ENCODE measurements at places on chromosomes 3 and 15.
A peak's percentile ranks its signal among the peaks of the same experiment; 100 is the strongest.

GRCh38 chr3:128665362-128666021 lies 14.9 kb upstream of the RPN1 start:
- DNase-seq = peak; percentile 31

GRCh38 chr3:176087066-176087697 lies 1110.1 kb downstream of the TBL1XR1 start:
- DNase-seq = no peak

DNA sequence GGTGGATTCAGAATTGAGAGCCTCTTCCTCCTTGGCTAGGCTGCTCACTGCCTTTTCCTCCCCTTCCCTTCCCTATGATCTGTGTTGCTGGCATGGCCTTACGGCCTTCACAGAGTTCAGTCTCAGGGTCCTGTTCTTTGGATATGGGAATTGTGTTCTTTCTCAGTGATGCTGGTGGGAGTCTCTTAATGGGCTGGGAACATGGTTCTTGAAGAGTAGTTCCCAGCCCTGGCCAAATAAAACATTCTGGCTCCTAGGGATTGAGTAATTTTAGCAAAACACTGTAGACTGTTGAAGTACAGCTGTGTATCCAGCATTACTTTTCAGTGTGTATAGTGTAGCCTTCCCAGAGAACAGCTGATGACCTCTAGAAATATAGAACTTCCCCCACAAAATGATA lies 22.6 kb upstream of the FILIP1L start:
- DNase-seq = no peak

DNA sequence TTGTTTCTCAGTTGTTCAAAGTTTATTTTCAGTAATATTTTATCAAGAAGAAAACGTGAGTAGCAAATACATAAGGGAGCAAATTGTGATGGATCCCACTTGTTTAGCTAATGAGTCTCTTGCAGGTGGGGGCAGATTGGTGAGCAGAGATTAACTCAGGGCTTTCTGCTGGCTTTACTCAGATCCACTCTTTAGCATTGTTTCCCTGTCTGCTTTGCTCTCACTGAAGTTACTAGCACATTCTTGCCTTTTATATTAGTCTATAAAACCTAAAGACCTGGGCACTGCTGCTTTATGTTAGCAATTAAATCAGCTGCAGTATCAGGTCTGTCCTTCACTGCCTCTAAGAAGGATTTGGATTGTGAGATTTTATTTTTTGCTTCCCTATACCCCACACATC lies 71.5 kb downstream of the STAC start:
- DNase-seq = no peak

DNA sequence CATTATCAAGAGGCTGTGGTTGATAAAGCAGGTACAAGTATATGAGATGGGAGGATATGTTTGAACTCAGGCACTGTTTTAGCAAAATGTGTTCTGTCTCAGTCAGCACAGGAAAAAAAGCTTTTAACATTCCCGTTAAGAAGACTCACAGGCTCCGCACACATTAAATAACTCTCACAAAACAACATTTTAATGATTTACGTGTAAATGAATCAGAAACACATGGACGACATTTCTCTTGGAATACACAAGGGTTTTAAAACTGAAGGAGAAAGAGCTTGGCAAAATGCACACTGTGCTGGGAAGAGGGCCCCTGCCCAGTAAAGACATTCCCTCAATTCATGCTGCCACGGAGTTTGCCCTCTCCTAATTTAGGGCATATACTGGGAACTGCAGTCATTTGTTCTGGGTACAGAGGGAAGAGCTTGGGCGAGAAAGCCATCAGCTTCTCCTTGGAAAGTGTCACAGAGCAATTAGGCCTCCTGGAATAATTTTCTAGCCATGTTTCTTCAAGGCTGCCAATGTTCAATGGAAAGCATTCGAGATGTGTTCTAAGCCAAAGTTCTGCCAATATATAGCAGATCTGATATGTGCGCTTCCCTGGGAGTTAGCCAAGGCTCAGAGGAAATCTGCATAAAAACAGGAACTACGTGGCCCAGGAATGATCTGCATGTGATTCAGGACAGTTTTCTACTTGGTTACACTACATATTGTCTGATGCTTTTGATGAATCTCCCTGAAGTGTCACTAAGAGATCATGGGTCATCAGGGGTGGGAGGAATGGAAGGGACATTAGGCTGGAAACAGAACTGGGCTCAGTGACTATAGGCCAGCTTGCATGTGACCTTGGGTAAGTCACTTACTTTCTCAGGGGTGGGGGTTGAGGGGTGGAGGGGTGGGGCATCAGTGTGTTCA lies 2.2 kb upstream of the MASP1 start:
- no peak for DNase-seq

- DNase-seq = no peak
Observed at GRCh38 chr3:97389936-97390335, 374.6 kb upstream of the ARL6 start.
